Activated CD8-positive, alpha-beta T cell treated with anti-CD3 and anti-CD28 coated beads for 36 hours (primary cell): ENCODE measurements at places on chromosomes 2 and 18.

DNA sequence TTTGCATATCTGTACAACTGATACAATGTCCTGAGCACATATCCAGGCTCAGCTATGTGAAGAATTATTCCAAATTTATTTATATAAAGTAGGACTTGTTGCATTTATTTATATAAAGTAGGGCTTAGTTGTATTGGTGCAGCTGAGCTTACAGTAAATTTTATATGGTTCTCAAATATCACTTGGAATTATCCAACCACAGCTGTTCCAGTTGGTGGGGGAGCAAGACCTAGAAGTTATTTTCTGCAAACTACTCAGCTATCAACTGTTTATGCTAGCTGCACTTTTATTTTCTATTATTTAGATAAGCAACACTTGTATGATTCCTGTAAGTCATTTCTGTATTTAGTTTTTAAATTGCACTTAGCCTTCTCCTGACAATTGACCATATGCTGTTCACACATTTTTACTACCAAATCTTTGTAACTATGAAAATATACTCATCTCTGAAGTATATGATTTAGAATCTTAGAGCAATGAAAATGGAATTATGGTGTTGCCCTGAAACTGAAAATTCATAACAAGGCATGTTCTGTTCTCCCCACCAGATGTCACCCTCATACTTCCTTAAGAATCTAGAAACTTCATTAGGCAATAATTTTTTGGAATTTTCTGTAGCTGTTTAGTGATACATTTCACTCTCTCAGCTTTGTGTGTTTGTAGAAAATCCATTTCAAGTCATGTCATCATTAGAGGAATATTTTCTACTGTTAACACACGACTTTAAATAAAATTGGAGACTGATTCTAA is 157.0 kb upstream of the CBLN2 start:
- DNase-seq = no peak

DNA sequence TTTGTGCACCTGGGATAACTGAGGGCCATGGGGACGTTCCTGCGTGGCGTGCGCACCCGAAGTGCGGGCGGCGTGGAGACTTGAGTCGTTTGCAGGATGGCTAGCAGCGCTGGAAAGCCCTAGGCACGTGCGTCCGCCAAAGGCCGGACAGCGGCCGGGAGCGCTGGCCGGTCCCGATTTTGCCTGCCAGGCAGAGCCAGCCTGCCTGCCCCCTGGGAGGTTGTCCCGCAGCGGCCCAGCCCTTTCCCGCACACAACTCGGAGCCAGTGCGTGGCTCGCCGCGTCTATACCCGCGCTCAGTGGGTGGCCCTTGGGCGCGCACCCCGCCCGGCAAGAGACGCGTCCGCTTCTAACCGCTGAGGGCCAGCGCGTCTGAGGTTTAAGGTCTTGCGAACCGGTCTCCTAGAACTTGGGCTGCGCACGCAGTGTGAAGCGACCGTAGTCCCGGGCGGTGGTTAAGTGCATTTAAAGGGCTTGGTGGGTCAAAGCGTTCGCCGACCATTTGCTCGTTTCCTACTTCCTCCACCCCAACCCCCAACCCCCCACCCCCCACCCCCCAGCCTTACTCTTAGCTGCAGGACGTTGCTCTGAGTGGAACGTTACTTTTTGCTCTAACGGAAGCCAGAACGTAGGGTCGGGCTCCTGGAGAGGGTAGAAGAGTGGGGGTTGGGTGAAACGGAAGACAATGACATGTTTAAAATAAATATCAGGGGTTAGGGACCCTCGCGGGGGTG is 627 bp downstream of the CDCA7 start:
- DNase-seq = peak; percentile 69

- DNase-seq = no peak
These were observed 67.9 kb upstream of the TXNDC2 start for GRCh38 chr18:9817725-9818422.

- no peak for DNase-seq
These were observed 60.7 kb downstream of the SPTBN1 start for GRCh38 chr2:54516842-54517241.

GRCh38 chr2:182597570-182598295 is 118.3 kb upstream of the DNAJC10 start:
- no peak for DNase-seq

GRCh38 chr18:31942291-31942998 is 483 bp downstream of the TRAPPC8 start:
- peak; percentile 52 for DNase-seq

GRCh38 chr18:23416298-23416697 is 36.8 kb upstream of the RIOK3 start:
- no peak for DNase-seq

- no peak for DNase-seq
These were observed 36.6 kb downstream of the VAPA start for GRCh38 chr18:9950289-9951016.

- no peak for DNase-seq
These were observed 31.0 kb downstream of the CFAP36 start for GRCh38 chr2:55550368-55551102.

- no peak for DNase-seq
These were observed 87.9 kb downstream of the OSBPL6 start for GRCh38 chr2:178282075-178282815.

- no peak for DNase-seq
These were observed 396.0 kb upstream of the ATP5MC3 start for GRCh38 chr2:175577368-175577970.

DNA sequence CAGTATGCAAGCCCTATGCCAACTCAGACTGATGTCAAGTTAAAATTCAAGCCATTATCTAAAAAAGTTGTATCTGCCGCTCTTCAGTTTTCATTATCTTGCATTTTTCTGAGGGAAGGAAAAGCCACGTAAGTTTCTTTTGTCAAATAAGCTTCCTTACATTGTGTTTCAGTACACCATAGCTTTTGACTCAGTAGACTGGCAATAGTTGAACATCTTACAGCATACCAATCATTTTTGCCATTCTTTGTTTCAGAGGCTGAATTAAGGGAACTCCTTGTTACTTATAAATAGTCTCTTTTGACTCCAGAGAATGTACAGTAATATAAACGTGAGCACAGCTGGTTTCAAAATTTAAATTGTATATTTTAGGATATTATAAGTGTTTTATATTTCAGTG is 120.6 kb downstream of the EHBP1 start:
- DNase-seq = no peak

GRCh38 chr18:77131652-77132368 is 773 bp downstream of the MBP start:
- peak; percentile 41 for DNase-seq

GRCh38 chr2:119846021-119846420 is 86.3 kb downstream of the PTPN4 start:
- DNase-seq = no peak

DNA sequence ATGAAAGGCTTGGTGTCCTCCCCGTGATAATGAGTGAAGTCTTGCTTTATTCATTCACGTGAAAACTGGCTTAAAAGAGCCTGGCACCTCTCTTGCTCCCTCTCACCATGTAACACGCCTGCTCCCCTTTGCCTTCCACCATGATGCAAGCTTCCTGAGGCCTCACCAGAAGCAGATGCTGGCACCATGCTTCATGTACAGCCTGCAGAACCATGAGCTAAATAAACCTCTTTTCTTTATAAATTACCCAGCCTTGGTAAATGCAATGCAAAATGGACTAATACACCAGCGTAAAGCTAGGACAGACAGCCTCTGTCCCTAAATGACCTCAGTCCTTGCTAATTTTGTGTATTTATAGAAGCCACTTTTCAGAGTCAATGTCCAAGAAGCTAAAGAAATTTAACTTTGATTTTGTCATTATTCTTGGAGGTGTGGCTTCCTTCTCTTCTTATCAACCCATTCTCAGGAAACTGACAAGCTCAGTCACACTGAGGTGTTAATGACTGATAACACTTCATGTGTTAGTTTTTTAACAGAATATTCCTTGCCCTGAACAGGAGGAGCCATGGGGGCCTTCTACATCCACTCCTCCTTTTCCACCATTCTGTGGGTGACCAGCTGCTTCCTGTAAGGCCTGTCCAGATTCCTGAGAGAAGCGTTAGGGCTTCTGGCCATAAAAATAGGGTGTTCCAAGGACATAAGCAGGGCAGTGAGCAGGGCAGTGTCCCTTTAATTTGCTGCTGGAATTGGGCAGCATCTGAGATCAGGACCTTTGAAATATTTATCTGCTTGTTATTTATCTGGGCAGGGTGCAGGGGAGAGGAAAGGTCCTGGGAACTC is 38.0 kb upstream of the EPAS1 start:
- DNase-seq = no peak
